Stimulated activated CD4-positive, alpha-beta T cell treated with anti-CD3 and anti-CD28 coated beads, Interleukin-15, amount 100 ng/mL, for 1 hour (primary cell): ENCODE measurements at places on chromosomes 4 and X.

DNA sequence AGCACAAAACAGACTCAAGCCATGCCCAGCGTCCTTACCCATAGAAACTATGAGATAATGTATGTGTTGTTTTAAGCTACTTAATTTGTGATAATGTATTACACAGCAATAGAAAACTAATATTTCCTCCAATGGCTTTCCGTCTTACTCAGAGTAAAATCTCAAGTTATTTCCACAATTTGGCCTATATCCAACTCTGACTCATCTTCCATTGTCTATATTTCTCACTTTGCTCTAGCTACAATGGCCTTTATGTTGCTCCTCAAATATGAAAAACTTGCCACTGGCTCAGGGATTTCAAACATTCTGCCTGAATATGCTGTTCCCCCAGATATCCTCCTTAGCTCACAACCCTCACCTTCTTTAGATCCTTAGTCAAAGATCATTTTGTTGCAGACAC is 31.6 kb downstream of the IQCM start:
- DNase-seq, result no peak

GRCh38 chrX:9562851-9563250 is 98.0 kb downstream of the TBL1X start:
- DNase-seq, result no peak

DNA sequence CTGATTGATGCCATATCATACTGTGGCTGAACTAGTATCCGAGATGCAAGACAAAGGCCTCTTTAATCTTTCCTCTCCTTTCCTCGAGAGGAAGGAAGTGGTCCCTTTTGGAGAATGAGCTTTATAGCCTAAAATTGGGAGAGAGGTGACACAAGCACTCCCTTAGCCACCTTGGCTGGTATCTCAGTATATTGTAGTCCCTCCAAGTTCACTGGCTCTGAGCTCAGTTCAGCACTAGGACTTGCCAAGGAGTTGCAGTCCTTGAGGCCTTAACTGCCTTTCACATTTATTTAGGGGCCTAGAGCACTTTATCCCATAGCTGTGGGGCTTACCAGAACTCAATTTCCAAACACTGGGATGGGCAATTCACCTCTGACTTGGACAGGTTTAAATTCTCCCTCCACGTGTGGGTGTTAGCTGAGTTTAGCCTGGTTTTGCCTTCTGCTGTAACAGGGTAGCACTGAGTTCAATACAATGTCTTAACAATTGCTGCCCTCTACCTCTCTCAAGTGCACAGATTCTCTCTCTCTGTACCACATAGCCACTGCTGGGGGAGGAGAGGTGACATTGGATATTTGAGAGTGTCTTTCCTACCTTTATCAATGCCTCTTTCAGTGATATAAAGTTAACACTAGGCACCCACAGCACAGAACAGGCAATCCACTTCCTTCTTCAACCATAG is 216.4 kb downstream of the TECRL start:
- no peak for DNase-seq

- no peak for DNase-seq
Observed at GRCh38 chr4:55884093-55884850, 30.8 kb downstream of the EXOC1 start.

GRCh38 chrX:107396783-107397182 is 52.7 kb upstream of the FRMPD3 start:
- no peak for DNase-seq

GRCh38 chr4:107017443-107018343 is 18.4 kb downstream of the DKK2 start:
- no peak for DNase-seq

GRCh38 chr4:28443801-28444412 is 1583.3 kb downstream of the STIM2 start:
- no peak for DNase-seq

GRCh38 chr4:83390944-83391343 is 56.3 kb upstream of the HPSE start:
- no peak for DNase-seq

DNA sequence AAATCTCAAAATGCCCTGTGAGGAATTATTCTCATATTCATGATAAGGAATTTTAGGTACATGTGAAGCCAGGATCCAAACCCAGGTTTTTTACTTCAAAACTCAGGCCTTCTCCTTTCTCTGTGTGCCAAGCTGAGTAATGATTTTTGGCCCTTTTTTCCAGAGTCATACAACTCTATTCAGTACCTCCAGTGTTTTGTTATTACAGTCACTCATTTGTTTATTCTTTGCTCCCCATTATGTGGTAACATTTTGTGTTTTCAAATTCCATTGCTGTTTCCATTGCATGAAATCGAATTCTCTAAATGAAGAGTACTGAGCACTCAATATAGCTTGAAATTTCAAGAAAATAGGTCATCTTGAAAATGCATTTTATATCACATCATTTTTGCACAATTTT is 315.4 kb downstream of the NR3C2 start:
- no peak for DNase-seq

- no peak for DNase-seq
Observed at GRCh38 chrX:10582215-10582733, 38.1 kb downstream of the MID1 start.

GRCh38 chrX:22760513-22761057 is 239.2 kb upstream of the DDX53 start:
- DNase-seq, result no peak

DNA sequence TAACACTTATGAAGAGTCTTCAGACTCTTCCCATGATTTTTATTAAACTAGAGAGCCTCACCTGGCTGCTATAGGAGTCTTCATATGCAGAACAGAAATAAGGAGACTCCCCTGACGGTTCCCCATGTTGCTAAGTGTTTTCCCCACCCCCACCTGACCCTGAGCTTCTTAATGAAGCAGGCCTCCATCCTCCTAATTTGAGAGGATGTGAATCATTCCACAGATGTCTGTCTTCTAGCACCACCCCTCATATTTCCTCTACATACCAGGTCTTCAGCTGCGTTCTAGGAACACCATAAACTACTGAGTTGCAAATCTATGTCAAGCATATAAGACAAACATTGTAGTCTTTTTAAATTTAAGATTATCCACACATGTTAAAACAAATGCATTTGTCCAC is 36.9 kb downstream of the RP2 start:
- no peak for DNase-seq

DNA sequence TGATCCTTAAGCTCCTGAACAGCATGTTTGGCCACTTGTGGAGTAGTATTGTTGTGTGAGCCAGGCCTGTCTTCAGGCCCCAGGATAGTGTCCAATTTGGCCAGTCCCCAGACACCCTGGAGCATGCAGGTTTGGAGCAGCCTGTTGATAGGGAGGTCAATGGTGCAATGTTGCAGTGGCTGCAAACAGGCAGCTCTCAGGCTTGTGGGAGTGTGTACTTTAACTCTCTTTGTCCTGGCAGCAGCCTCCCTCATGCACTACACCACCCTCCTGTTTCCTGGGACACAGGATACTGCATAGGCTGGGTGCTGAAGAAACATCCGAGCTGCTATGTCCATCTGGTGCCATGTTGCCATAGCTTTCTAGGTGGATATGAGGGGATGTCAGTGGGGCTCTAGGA is 24.0 kb downstream of the TECRL start:
- DNase-seq, result no peak

GRCh38 chrX:39936886-39937770 is 160.6 kb downstream of the BCOR start:
- DNase-seq, result no peak

- DNase-seq, result no peak
Observed at GRCh38 chr4:146059865-146060264, 115.7 kb upstream of the LSM6 start.

- DNase-seq, result no peak
Observed at GRCh38 chr4:144740316-144740715, 94.4 kb downstream of the HHIP start.

- DNase-seq, result no peak
Observed at GRCh38 chr4:128776794-128777216, 32.7 kb upstream of the JADE1 start.

DNA sequence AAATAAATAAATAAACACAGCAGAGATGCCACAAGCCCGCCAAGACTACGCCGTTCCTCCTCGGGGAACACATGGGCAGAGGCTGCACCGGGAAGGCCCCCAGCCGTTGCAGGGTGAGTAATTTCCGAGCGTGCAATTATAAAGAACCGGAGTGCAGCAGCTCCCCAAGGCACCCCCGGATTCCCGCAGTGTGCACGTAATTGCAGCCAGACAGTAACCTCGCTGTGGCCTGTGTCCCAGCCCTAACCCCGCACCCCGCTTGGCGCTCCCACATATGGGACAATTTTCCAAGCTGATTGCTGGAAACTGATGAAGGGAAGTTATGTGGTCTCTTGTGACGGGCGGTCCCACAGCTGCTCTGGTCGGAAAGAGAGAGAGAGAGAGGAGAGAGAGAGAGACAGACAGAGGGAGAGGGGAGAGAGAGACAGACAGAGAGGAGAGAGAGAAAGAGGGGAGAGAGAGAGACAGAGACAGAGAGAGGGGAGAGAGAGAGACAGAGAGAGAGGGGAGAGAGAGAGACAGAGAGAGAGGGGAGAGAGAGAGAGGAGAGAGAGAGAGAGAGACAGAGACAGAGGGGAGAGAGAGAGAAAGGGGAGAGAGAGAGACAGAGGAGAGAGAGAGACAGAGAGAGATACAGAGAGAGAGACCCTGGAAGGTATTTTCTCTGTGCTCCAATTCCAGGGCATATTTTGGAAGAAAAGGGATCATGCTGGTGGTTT is 275.4 kb downstream of the SHOX start:
- no peak for DNase-seq

- DNase-seq, result no peak
Observed at GRCh38 chr4:7542781-7543180, 108.1 kb upstream of the PSAPL1 start.

DNA sequence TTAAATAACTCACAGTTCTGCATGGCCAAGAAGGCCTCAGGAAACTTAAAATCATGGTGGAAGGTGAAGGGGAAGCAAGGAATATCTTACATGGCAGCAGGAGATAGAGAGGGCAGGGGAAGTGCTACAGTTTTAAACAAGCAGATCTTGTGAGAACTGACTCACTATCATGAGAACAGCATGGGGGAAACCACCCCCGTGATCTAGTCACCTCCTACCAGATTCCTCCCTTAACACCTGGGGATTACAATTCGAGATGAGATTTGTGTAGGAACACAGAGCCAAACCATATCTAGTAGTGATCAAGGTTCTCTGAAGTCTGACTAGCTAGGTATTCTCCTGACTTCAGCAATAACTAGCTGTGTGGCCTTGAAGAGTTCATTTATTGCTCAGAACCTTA is 56.0 kb downstream of the BANK1 start:
- DNase-seq, result no peak

GRCh38 chr4:153612878-153613277 is 71.2 kb upstream of the TLR2 start:
- no peak for DNase-seq

GRCh38 chr4:127124919-127125318 is 507.8 kb upstream of the INTU start:
- no peak for DNase-seq

GRCh38 chr4:56666279-56666678 is 14.8 kb downstream of the HOPX start:
- DNase-seq, result no peak

- no peak for DNase-seq
Observed at GRCh38 chr4:53608649-53609048, 17.4 kb upstream of the LNX1 start.
